ENCODE measurements at places on chromosomes 4 and X.

DNA sequence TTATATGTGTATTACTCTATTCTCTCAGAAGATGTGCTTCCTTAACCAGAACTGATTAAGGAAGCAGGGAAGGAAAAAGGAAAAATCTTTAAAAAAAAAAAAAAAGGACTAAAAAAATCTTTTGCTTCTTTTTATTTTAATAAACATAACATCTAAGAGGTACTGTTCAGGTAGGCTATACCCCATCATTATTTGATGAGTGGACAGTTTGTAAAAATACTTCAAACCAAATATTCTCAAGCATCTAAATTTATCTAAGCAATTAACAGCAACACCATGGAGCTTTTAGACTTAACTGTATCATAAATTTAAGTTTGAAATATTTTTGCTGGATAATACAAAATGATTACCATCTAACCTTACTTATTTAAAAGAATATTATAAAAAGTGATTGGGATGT lies 168.9 kb downstream of the MAB21L2 start:
- H3K4me1 ChIP-seq: no peaks in the 10 kb centered on the region
- H3K27ac ChIP-seq: no peak overlapping the region

DNA sequence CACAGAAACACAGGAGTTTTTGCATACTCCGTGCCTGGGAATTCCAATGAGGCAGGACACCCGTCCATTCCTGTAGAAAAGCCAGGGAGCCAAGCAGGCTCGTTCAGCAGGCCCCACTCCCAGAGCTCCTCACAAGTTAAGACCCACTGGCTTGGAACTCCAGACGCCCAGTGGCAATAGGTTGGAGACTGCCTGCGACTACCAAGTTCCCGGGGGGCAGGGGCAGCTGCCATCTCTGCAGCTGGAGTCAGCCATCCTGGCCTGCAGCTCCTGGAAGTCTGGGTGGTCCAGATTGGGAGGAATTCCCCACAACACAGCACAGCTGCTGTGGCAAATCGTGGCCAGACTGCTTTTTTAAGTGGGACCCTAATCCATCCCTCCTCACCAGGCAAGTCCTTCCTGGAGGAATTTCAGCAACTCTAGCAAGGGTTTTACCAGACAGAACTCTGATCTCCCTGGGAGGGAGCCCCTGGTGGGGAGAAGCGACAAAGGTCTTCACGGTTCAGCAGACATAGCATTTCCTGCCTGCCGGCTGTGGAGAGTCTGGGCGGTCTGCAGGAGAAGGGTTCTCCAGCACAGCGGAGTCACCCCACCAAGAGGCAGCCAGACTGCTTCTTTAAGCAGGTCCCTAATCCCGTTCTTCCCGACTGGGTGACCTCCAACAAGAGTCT lies 231.9 kb downstream of the STPG2 start:
- H3K27ac ChIP-seq: no peak overlapping the region
- no peaks in the 10 kb centered on the region for H3K4me1 ChIP-seq
- no peaks in the 10 kb centered on the region for H3K36me3 ChIP-seq
- H3K27me3 ChIP-seq: no peaks in the 10 kb centered on the region

DNA sequence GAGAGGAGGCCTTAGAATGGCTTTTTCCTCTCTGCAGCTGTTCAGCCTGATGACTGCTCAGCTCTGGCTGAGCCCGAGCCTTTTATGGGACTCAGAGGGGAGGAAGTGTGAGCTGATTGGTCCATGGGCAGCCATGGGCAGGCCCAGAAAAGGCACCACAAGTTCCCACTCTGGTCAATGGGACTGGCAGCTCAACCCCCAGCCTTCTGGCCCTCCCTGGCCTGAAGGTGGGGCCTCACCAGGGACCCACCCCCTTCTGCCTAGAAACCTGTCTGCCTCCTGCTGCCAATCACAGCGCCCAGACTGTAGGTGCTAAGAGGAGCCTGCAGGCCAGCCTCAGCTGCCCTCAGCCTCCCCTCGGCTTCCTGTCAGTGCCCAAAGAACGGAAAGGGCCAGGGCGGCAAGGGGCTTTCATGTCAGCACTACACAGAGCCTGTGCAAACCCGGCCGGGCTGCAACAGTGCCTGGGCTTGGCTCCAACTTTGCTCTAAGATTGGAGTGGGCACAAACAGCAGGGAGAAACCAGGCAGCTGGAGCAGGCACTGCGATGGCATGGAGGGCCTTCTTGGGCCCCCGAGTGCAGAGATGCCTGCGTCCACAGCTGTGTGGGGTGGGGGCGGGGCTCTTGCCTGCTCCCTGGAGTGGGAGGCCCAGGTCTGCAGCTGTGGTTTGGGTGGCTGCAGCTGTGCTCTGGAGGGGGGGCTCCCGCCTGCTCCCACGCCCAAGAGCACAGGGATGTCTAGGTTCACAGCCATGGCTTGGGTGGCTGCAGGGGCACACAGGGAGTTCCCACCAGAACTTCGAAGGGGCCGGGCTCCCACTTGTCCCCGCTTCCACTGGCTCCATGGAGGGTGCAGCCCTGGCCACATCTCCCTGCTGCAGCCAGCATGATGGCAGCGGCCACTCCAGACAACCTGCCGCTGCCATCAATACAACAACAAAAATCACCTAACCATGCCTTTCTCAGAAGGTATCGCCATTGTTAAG lies 92.6 kb downstream of the NXF2 start:
- H3K27me3 ChIP-seq: no peaks in the 10 kb centered on the region
- DNase-seq: no peak
- no peak overlapping the region for H3K4me3 ChIP-seq
- no peaks in the 10 kb centered on the region for H3K4me1 ChIP-seq

GRCh38 chr4:164926301-164926700 lies 49.3 kb downstream of the APELA start:
- H3K4me3 ChIP-seq: no peak overlapping the region
- H3K27ac ChIP-seq: no peak overlapping the region
- H3K27me3 ChIP-seq: no peaks in the 10 kb centered on the region
- H3K4me1 ChIP-seq: no peaks in the 10 kb centered on the region

- H3K27me3 ChIP-seq: peaks cover 93% of the 10 kb centered on the region
- H3K4me1 ChIP-seq: no peaks in the 10 kb centered on the region
- no peaks in the 10 kb centered on the region for H3K36me3 ChIP-seq
- DNase-seq: no peak
- no peak overlapping the region for H3K4me3 ChIP-seq
These were observed 103.0 kb downstream of the ADRA2C start for GRCh38 chr4:3869174-3869572.
